M059J (cell line): ENCODE measurements at places on chromosomes 11 and 22.
A peak's percentile ranks its signal among the peaks of the same experiment; 100 is the strongest.

- DNase-seq = no peak
Measured at GRCh38 chr11:64000740-64001483, 14.7 kb downstream of the OTUB1 start.

- no peak for DNase-seq
Measured at GRCh38 chr11:57196596-57196995, 14.8 kb downstream of the LRRC55 start.

DNA sequence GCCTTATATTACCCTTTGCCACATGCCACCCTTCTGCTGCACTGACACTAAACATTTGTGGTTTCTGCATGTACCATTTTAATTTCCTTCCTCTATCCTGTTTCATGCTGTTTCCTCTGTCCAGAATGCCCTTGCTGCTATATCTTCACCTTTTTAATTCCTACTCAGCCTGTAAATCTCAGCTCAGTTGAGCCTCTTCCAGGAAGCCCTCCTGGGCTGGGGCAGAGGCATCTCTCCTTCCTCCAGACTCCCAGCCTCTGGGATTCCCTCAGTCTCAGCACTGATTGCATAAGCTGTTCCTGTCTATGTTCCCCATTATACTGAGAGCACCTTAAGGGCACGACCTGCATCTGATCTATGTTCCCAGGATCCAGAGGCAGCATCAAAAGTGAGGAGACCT lies 98.7 kb downstream of the RNF169 start:
- DNase-seq = no peak

- DNase-seq = no peak
Measured at GRCh38 chr11:88431675-88432341, 94.3 kb upstream of the CTSC start.

GRCh38 chr11:10495464-10495786 lies 40.4 kb downstream of the AMPD3 start:
- DNase-seq = no peak

DNA sequence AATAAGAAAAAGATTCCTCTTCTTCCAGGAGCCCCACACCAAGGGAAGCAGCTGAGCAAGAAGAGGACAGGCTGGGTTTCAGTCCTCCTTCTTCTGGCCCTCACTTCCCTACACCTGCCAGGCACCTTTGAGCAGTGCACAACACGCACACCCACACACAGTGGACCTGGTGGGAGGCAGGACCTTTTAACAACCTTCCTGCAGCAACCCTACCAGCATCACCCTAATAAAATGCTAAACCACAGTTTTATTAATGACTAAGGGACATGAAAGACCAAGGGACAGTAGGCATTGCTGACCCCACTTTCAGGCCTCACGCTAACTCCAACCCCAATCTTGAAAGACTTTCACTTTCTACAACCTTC lies 12.2 kb downstream of the ARAP1 start:
- peak; percentile 40 for DNase-seq

DNA sequence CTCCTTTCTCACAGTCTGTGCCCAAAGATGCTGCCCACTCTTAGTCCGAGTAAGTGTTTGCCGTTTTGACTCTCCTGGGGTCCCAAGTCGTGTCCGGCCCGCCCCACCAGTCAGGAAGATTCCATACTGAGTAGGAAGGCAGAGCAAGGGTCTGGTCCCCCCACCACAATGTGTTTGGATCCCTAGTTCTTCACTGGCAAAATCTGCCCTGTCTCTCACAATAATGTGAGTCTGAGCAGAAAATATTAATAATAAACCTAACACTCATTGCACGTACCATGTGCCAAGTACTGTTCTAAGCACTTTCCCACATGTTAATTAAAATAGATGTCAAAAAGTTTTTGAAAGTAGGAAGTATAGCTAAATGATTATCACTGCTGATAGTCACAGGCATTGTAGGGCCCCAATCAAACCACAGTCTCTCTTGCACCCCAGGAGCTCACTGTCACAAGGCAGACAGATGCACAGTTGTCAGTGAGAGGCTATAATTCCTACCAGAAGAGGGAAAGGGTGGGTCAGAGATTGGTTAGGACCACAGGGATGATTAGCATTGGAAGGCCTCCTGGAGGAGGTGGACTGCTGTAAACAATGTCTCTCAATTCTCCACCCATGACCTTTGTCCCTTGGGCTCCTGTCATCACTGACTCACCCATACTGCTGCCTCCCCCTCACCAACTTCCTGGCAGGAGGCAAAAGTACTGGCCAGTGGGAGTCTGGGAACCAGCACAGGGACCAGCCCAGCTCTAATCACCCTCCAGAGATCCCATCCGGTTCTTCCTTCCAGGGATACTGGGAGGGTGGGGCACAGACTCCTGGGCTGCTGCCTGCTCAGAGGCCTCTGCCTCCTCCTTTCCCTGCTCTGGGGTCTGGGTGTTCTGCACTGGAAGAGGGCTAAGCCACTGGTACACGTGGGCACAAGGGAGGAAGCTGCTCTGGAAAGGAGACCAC lies 1.0 kb upstream of the POLD4 start:
- DNase-seq = peak; percentile 98

- no peak for DNase-seq
Measured at GRCh38 chr22:27613099-27614005, 188.2 kb downstream of the MN1 start.

- no peak for DNase-seq
Measured at GRCh38 chr11:942823-943222, 17.2 kb downstream of the AP2A2 start.

- peak; percentile 2 for DNase-seq
Measured at GRCh38 chr11:117690484-117691217, 106.4 kb downstream of the DSCAML1 start.

DNA sequence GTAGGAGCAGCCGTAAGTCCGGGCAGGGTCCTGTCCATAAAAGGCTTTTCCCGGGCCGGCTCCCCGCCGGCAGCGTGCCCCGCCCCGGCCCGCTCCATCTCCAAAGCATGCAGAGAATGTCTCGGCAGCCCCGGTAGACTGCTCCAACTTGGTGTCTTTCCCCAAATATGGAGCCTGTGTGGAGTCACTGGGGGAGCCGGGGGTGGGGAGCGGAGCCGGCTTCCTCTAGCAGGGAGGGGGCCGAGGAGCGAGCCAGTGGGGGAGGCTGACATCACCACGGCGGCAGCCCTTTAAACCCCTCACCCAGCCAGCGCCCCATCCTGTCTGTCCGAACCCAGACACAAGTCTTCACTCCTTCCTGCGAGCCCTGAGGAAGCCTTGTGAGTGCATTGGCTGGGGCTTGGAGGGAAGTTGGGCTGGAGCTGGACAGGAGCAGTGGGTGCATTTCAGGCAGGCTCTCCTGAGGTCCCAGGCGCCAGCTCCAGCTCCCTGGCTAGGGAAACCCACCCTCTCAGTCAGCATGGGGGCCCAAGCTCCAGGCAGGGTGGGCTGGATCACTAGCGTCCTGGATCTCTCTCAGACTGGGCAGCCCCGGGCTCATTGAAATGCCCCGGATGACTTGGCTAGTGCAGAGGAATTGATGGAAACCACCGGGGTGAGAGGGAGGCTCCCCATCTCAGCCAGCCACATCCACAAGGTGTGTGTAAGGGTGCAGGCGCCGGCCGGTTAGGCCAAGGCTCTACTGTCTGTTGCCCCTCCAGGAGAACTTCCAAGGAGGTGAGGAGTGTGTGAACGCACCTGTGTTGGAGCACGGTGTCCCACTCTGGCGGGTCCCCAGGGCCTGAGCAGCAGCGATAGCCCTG lies at the start of gene TAGLN:
TAGLN (plus strand) TSS at position 318 of the 863 bp plus-strand sequence. CDS start 3,644 bp downstream, outside the sequence.
- peak; percentile 92 for DNase-seq

DNA sequence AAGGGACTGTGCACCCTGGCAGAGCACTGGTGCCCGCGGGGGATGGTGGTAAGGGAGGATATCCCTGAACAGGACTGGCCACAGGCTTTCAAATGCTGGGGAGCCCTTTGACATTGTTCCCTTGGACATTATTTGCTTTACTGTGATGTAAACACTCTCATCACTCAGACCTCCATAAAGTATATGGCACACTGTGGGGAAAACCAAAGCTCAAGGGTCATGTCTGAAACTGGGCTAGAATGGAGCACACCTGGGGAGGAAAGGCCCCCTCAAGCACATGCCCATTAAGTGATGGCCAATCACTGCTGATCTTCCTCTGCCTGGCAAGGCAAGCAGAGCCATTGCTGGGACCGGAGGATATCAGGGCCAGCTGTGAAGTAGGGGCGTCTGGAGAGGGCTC lies 60.9 kb upstream of the TENM4 start:
- no peak for DNase-seq

- no peak for DNase-seq
Measured at GRCh38 chr11:46914910-46915309, 3.4 kb downstream of the LRP4 start.

- peak; percentile 49 for DNase-seq
Measured at GRCh38 chr11:94131718-94132115, 3.1 kb downstream of the PANX1 start.

GRCh38 chr11:114185436-114185835 lies 110.8 kb upstream of the NNMT start:
- DNase-seq = no peak

DNA sequence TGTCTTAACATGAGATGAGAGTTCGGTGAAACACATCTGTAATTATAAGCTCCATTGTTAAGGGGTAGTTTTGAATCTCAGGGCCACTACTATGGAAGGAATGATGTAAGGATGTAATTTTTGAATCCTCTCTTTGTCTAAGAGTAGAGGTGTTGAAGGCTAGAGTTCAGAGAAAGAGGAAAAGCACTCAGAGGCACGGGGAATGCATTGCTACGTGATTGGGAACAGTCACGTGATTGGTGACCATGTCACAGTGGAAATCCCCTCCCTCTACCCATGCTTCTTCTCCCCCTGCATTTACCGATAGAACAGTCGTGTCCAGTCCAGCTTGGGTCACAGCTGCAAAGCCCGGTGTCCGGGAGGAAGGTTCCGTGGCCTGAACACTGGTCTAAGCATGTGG lies 230.3 kb upstream of the NARS2 start:
- DNase-seq = no peak

GRCh38 chr11:34774604-34775003 lies 141.6 kb downstream of the APIP start:
- DNase-seq = no peak

GRCh38 chr11:122176651-122177050 lies 60.6 kb upstream of the BLID start:
- no peak for DNase-seq

DNA sequence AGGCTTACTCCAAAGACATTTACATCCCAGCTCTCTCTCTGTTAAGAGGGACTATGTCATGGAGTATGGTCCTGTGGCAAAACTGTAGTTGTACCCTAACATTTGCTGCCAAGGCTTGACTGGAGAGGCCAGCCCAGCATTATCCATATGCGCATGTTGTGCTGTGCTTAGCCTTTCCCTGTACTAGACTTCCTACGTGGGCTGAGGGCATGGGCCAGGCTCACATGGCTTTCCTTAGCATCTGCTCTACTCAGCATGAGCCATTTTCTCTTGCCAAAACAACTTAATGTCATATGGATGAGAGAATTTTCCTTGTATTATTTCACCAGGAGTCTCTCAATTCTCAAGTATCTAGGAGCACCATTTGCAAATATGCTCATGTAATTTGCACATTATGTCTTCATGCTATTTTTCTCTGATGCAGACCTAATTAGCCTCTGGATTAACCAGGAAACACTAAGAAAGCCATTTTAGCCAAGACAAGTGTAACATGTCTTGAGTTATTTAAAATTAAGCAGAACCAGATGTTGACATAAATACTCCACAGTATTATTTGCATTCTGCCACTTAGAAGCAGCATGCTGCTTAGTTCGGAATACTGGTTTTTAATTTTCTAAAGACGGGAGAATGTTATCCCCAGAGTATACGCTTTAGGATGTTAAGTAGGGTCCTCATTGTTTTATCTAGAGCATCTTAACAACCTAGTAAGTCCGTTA lies 71.7 kb upstream of the FAR1 start:
- DNase-seq = no peak

DNA sequence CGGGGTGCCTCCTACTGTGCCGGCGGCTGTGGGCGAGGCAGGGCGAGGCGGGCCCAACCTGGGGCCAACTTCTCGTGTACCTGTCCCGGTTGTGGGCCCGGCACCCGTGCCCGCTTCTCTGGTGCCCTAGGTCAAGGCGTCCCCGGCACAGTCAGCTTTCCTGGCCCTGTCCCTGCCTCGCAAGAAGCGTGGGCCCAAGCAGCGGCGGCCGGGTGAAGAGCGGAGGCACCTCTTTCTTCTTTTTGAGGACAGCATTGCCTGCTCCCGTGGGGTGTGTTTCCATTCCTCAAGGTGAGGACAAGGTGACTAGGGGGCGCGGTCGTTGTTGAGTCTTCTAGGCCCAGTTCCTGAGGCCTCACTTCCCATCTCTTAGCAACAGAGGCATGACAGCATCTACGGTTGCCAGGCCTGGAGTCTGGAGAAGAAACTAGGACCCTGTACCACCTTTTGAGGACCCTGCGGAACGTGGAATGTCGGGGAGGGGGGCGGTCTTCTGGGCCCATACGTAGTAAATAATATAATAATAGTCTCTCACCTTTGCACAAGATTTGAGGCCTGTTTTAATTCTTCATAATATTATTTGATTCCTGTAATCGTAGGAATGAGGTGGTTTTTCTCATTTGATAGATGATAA lies 418 bp downstream of the ACO2 start:
- DNase-seq = peak; percentile 26

GRCh38 chr11:123903932-123904331 lies 2.0 kb downstream of the OR8D4 start:
- DNase-seq = no peak

DNA sequence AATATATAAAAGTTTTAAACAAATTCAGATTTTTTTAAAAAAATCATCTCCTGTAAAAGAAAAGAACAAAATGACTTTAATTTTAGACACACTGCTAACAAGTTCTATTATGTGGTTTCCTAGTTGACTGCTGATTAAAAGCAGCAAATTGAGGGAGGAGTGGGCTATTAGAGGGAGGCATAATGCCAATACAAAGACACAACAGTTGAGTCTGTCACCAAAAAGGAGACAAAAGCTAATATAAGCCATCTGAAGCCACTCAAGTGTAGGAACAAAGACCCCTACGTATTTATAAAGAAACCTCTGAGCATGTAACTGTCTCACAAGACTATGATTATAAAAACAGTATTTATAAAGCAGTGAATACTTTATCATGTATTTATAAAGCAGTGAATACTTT lies 28.6 kb downstream of the TMEM123 start:
- DNase-seq = no peak

DNA sequence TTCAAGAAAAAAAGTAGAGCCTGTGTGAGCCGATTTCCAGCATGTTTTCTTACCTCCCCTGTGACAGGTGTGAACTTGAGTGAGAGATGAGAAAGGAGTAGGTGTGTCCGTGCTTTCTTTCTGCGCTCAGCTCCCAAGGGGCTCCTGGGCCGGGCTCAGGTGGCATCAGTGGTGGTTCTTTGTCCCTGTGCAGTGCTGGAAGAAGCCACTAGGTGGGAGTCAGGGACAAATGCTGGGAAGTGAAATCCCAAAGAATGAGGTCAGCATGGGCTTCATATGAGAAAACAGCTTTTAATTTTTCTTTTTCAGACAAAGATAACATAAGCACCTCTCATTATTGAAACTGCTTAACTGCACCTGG lies 57.8 kb downstream of the PPFIBP2 start:
- peak; percentile 70 for DNase-seq
